ENCODE measurements at places on chromosomes 1 and 21. TPM values are rescaled to one million over a fixed set of nuclear protein-coding genes. Genes with fewer than 3 reads are reported as not detected.

The MPL gene
- total RNA-seq, result not detected

- H3K4me3 ChIP-seq, result no peak overlapping the region
- H3K36me3 ChIP-seq, result no peaks in the 10 kb centered on the region
- H3K27ac ChIP-seq, result no peak overlapping the region
- no peaks in the 10 kb centered on the region for H3K27me3 ChIP-seq
- DNase-seq, result no peak
- no peaks in the 10 kb centered on the region for H3K4me1 ChIP-seq
These were observed 305.9 kb downstream of the BARHL2 start for GRCh38 chr1:90411185-90411584.

GRCh38 chr1:214977110-214977509 is 105.4 kb upstream of the KCNK2 start:
- H3K36me3 ChIP-seq, result no peaks in the 10 kb centered on the region
- H3K27ac ChIP-seq, result no peak overlapping the region
- no peaks in the 10 kb centered on the region for H3K4me1 ChIP-seq
- H3K27me3 ChIP-seq, result no peaks in the 10 kb centered on the region
- no peak for DNase-seq

- H3K27me3 ChIP-seq, result peaks cover 28% of the 10 kb centered on the region
- DNase-seq, result no peak
- no peak overlapping the region for H3K4me3 ChIP-seq
- H3K4me1 ChIP-seq, result no peaks in the 10 kb centered on the region
These were observed 221.2 kb downstream of the SLC35F3 start for GRCh38 chr1:234125714-234126113.

GRCh38 chr1:209720826-209721225 is 16.2 kb downstream of the HSD11B1 start:
- H3K4me3 ChIP-seq, result no peak overlapping the region
- DNase-seq, result no peak
- no peaks in the 10 kb centered on the region for H3K27me3 ChIP-seq
- no peaks in the 10 kb centered on the region for H3K36me3 ChIP-seq

The TESK2 gene
- total RNA-seq, result 3.3 TPM

The INKA2 gene
- total RNA-seq, result 4.3 TPM

The RAP1GAP gene
- 0.13 TPM for total RNA-seq

The SPOCD1 gene
- total RNA-seq, result not detected

- no peaks in the 10 kb centered on the region for H3K36me3 ChIP-seq
- peak; percentile 29 for DNase-seq
- H3K27me3 ChIP-seq, result no peaks in the 10 kb centered on the region
These were observed 94.4 kb downstream of the SH3GLB1 start for GRCh38 chr1:86798608-86799291.

- no peak overlapping the region for H3K27ac ChIP-seq
- DNase-seq, result peak; percentile 60
- H3K27me3 ChIP-seq, result no peaks in the 10 kb centered on the region
- H3K4me3 ChIP-seq, result no peak overlapping the region
- H3K36me3 ChIP-seq, result peaks cover 14% of the 10 kb centered on the region
These were observed 52.2 kb downstream of the SMYD2 start for GRCh38 chr1:214332946-214333798.

DNA sequence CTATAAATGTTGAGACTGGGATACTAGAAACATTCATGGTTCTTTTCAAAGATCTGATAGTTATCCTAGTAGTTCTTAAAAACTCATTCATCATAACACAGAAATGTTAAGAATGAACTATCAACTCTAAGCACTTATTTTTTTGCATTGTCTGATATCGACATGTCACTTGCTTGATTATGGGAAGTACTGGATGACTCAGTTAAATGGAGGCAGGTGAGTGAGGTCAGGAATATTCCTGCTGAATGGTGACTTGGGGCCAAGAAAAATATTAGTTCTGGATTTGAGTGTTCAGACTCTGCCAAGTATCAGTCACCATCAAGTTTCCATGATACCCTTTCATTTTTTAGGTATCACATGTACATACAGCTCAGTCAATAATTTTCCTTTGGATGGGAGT is 63.6 kb downstream of the NEK7 start:
- H3K27me3 ChIP-seq, result no peaks in the 10 kb centered on the region
- no peaks in the 10 kb centered on the region for H3K4me1 ChIP-seq
- H3K4me3 ChIP-seq, result no peak overlapping the region
- peaks cover 25% of the 10 kb centered on the region for H3K36me3 ChIP-seq

The PYHIN1 gene
- total RNA-seq, result 12.5 TPM

DNA sequence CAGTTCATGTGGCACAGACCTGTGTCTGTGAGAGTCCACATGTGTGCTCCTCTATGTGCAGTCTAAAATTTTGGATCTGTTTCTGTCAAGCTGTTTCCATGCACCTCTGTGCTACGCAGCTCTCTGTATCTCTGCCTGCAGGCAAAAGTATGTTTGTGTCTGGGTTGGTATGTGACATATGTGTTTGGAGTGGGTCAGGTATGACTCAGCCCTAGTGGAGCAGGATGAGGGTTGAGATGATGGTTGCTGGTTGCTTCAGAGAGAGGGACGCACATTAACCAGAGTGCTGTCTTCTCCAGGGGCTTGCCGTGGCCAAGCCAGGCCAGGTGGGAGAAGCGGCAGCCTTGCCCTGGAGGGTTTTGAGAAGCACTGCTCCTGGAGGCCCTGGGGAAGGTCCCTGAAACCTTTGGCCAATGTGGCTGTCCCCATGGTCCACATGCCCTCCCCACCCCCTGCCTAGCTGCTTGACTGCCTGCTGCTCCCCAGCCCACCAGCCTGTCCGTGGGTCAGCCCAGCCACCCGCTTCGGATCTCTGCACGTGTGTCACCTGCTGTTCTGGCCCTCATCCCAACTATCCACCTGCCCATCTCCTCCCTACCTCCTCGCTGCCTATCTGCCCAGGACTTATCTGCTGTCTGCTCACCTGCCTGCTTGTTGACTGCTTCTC is 4.1 kb upstream of the EVA1B start:
- H3K4me1 ChIP-seq, result peaks cover 47% of the 10 kb centered on the region
- H3K36me3 ChIP-seq, result peaks cover 2% of the 10 kb centered on the region
- no peak overlapping the region for H3K4me3 ChIP-seq
- DNase-seq, result no peak
- H3K27me3 ChIP-seq, result peaks cover 30% of the 10 kb centered on the region
- H3K27ac ChIP-seq, result peak overlapping the region; percentile 9

DNA sequence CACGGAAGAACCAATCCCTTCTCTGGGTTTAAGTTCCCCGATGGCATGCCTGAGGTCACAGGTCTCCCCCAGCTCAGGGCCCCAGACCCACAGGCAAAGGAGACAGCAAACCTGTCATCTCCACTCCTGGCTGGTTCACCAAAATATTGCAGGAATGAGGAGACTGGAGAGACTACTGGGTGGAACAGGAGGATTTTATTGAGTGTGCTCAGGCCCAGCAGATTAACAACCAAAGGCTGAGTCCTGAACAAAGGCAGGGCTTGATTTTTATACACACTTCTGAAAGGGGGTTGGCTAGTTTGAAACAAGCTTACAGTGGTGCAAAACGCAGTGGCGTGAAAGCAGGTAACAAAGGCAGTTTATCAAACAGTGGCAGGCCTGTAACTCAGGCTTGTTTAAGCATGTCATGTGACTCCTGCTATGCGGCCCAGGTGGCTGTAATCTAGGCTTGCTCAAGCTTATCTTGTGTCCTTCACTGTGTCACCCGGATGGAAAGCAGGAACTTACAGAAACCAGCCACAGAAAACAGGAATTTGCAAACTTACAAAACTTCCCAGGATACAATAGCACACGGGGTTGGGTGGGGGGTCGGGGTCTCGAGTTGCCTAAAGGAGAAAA is 27.4 kb upstream of the KCNJ15 start:
- no peaks in the 10 kb centered on the region for H3K27me3 ChIP-seq
- DNase-seq, result no peak
- no peak overlapping the region for H3K4me3 ChIP-seq
- no peaks in the 10 kb centered on the region for H3K36me3 ChIP-seq
